ENCODE measurements at places on chromosomes 6 and 20.

- no peak for DNase-seq
Observed at GRCh38 chr20:49276161-49276960, 1.5 kb downstream of the ZNFX1 start.

GRCh38 chr6:32173051-32173727 is 2.7 kb downstream of the AGPAT1 start:
- DNase-seq, result no peak

DNA sequence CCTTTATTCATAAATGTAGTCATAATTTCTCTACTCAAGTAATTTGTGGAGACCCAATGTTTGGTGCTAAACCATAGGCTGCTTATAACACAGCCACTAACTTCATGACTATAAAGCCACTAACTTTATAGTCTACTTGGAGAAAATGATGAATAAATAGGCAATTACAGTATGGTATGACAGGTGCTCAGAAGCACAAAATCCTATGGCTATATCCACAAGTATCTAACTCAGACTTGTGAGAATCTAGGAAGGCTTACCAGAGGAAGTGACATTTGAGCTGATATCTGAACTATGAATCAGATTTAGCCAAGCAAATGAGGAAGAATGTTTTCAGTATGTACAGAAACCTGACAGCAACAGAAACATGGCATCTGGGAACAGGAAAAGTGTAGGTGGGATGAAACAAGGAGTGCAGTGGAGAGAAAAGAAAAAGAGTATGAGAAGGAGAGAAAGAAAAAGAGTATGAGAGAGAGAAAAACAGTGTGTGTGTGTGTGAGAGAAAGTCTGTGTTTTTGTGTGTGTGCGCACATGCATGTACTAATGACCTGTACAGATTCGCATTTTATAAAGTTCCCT is 59.9 kb downstream of the REV3L start:
- no peak for DNase-seq

DNA sequence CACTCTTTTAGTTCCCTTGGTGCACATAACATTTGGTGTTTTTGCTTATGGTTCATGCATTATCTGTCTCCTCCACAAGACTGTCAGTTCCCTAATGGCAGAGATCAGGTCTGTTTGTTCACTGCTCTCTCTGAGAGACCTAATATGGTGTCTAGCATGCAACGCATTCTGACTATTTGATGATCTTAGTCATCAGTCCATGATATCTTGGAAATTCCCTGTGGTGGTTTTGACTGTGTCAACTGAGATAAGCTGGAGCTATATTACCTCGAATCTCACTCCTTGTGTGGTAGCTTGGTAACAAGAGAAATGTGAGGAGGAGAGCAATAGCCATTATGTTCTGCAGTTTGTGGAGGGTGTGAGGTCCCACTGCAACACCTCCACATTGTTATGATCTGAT is 229.8 kb downstream of the FRK start:
- no peak for DNase-seq

GRCh38 chr20:8163543-8163942 is 31.5 kb downstream of the PLCB1 start:
- DNase-seq, result no peak

GRCh38 chr20:63349516-63349895 is 11.6 kb downstream of the CHRNA4 start:
- DNase-seq, result no peak

- no peak for DNase-seq
Observed at GRCh38 chr6:126914801-126915200, 203.7 kb upstream of the RSPO3 start.

DNA sequence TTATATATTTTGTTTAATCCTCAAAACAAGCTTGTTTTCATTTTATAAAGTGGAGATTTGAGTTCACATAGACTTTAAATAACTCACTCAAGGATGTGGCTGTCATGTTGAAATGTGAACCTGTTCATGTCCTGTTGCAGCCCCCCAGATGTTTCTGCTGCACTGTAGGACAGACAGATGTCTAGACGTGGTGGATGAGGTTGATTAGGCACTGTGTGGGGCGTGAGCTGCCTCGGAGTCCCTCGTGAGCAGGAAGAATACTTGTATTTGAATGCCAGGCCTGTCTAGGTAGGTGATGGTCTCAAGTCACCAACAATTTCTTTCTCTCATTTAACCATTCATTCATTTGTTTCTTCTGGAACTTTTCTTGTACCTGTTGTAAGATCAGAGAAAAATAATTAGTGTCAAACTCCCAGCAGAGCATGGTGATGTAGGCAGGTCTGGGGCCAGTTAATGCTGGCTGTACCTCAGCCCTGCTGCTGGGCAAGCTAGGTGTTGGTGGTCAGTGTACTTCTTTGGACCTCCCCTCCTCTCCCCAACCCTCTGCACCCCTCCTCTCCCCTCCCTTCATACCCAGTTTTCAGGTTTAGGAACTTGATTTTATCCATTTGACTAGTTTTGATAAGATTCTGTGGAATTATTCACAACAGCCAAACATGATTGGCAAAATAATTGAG is 34.0 kb downstream of the AFDN start:
- no peak for DNase-seq

GRCh38 chr6:140252099-140252498 is 877.7 kb upstream of the CITED2 start:
- no peak for DNase-seq

DNA sequence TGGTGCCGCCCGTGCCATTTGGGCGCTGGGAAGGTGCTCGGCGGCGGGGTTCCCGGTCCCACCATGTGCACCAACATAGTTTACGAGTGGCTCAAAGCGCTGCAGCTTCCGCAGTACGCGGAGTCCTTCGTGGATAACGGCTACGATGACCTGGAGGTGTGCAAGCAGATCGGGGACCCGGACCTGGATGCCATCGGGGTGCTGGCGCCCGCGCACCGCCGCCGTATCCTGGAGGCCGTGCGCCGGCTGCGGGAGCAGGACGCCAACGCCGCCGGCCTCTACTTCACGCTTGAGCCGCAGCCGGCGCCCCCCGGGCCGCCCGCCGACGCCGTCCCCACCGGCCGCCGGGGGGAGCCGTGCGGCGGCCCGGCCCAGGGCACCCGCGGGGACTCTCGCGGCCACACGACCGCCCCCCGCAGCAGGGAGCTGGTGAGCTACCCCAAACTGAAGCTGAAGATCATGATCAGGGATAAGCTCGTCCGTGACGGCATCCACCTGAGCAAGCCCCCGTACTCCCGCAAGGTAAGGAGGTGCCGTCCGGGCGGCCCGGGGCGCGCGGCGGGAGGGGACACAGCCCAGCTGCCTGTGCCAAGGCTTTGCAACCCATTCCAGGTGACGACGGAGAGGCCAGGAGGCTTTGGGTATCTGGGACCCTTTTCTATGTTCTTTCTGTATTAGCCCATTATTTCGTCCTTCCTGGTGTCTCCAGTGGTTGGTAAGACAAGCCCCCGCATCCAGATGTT is 547 bp downstream of the SAMD5 start:
- no peak for DNase-seq

- DNase-seq, result no peak
Observed at GRCh38 chr6:34190504-34191122, 44.7 kb upstream of the GRM4 start.

DNA sequence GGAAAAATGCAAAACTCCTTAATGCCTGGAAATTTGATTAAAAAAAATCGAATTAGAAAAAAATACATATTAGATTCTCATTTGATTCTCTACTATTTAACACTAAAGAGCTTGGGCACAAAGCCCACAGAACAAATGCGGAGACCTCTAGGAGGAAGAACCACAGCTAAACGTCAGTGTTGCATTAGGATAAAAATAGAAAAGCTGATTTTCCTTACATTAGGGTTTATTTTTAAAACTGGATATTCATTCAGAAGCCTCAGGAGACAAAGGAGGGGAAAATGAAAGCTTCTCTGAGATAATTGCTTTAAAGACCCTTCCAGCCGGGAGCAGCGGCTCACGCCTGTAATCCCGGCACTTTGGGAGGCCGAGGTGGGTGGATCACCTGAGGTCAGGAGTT is 77.3 kb downstream of the ECT2L start:
- DNase-seq, result no peak

- DNase-seq, result no peak
Observed at GRCh38 chr6:55812509-55812908, 62.9 kb downstream of the BMP5 start.

DNA sequence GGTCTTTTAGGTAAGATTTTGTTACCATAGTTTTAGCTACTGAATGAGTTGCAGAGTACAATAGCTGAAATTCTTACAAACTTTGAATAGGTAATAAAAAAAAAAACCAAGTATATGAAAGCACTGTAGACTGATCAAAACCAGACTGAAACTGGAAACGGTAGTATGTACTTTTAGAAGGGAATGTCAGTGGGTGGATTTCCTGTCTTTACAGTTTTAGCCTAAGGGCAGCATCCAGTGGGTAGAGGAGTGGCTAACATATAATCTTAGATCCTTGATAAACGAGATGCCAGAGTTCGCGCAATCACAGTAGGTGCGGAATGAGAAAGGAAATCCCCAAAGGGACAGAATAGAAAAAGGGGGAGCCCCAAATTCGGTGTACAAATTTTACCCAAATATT is 385.9 kb upstream of the RUNX2 start:
- no peak for DNase-seq

GRCh38 chr6:42960243-42961019 is at the start of gene GNMT:
Gene GNMT (plus strand): TSS chr6:42960754. CDS start chr6:42960768, 14 bp downstream.
- no peak for DNase-seq

DNA sequence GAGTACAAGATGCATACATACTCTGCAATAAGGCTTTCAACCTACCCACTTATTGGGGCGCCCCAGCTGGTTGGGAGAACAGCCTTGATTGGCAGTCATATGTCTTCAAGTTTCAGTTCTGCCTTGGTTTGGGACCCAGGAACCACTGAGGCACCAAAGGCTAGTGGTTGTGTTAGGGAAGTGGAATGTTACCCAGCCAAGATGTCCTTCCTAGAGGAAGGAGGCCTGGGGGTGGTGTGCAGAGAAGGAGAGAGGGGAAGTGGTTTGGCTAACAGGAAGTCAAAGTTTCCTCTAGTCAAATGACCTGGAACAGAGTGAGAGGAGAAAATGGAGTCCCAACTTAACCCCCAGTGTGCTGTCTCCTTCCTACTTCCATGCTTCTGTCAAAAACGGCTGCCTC is 59.4 kb downstream of the CD164 start:
- no peak for DNase-seq
